ENCODE measurements at places on chromosomes 7 and 10.

- DNase-seq = no peak
Observed at GRCh38 chr7:64541438-64542359, 21.2 kb downstream of the ZNF680 start.

- DNase-seq = no peak
Observed at GRCh38 chr7:135114622-135115021, 33.2 kb upstream of the TMEM140 start.

- DNase-seq = peak; percentile 59
Observed at GRCh38 chr7:107167483-107168232, 1.1 kb upstream of the HBP1 start.

DNA sequence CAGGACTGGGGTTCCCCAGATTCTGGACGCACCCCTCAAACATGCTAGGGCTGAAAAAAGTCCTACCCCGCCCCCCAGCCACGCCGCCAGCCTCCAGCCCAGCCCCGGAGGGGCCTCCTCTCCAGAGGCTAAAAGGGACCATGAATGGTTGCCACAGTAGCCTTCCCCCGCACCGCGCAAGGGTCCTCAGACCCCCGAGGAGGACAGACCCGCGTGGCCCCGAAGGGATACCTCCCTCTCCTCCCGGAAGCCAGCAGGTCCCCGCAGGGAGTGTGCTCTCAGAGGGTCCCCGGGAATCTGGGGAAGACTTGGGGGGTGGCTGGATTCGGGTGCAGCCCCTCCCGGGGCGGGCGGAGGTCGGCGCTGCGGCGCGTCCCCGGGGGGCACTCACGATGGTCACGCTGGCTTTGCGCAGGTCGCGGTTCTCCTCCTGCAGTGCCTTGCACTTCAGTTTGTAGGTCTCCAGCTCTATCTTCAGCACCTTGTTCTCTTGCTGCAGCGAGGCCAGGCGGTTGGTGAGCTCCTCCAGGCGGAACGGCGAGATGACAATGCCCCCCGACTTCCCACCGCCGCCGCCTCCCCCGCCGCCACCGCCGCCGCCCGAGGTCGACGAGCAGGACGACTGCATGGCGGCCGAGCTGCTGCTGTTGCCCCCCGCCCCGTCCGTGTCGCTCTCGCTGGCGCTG lies 482 bp downstream of the CCDC6 start:
- peak; percentile 32 for DNase-seq

DNA sequence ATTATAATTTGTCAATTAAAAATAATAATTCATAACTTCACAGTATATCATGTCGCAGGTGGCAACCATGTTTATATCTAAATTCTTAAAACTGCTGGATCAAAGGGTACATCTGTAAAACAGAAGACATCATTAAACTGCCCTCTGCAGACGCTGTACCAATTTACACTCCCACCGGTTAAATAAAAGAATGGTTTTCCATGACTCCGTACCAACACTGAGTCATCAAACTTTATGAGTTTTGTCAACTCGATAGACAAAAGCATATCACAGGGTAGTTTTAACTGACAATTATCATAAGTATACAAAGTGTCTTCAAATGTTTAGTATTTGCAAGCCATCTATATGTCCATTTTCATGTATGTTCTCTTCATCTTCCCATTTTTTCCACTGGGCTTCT lies 5.7 kb upstream of the GSTK1 start:
- DNase-seq = peak; percentile 45

- DNase-seq = no peak
Observed at GRCh38 chr7:2157473-2158279, 75.1 kb downstream of the MAD1L1 start.

- DNase-seq = no peak
Observed at GRCh38 chr7:134527979-134528371, 608 bp downstream of the AKR1B10 start.

GRCh38 chr10:32055478-32056135 lies 618 bp downstream of the KIF5B start:
- DNase-seq = peak; percentile 71

DNA sequence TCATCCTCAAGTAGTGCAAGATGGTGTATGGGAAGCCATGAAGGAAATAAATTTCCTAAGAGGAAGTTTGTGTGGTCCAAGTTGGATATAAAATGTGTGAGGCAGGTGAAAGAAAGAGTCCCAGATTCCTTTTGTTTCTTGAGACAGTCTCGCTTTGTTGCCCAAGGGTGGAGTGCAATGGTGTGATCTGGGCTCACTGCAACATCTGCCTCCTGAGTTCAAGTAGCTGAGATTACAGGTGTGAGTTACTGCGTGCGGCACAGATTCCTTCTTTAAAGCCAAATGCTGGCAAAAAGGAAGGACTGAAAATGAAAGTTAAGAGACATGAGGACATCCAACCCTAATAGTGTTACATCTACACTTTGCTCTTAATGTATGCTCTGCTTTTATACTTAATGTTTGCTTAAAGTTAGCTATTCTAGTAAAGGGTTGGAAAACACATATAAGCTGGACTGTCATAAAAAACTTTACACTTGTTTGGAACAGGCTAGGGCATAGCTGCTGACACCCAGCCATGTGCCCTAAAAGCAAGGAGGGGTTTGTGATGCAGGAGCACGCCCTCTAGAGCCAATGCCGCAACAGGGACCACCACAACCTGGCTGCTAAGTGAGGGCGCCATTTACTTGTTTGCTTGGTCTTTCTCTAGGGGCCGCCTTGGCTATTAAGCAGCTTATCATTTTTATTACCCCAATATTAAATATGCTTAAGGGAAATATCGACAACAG lies 34.5 kb downstream of the CLEC2L start:
- DNase-seq = no peak

DNA sequence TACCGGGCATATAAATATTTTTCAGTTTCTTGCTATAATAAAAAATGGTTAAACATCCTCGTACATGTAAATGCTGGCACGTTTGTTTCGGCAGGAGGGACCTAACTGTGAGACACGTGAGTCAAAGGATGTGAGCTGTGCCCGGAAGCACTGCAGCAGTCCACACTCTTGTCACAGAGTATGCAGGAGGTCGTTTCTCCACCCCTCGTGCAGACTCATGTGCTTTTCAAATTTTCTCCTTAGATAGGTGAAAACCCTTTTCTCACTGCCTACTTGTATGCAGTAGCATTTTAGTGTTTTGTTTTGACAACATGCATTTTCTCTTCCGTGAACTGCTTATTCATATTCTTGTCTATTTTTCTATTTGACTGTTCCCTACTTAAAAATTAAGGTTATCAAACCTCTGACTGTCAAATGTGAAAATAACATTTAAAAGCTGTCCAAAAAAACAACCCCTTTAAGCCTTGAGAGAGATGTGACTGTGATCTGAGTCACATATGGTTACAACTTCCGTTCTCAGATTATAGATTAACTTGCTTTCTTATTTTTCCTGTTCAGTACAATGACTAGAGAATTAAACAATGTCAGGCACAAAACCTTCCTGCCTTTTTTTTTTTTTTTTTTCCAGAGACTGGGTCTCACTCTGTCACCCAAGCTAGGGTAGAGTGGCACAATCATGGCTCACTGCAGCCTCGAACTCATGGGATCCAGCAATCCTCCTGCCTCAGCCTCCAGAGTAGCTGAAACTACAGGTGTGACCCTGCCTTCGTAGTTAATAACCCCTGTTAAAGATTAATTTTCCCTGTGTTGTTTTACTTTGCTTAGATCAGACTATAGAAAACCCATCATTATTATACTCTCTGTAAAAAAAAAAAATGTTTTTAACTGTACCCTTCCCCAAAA lies 45.1 kb downstream of the DPY19L1 start:
- DNase-seq = no peak

DNA sequence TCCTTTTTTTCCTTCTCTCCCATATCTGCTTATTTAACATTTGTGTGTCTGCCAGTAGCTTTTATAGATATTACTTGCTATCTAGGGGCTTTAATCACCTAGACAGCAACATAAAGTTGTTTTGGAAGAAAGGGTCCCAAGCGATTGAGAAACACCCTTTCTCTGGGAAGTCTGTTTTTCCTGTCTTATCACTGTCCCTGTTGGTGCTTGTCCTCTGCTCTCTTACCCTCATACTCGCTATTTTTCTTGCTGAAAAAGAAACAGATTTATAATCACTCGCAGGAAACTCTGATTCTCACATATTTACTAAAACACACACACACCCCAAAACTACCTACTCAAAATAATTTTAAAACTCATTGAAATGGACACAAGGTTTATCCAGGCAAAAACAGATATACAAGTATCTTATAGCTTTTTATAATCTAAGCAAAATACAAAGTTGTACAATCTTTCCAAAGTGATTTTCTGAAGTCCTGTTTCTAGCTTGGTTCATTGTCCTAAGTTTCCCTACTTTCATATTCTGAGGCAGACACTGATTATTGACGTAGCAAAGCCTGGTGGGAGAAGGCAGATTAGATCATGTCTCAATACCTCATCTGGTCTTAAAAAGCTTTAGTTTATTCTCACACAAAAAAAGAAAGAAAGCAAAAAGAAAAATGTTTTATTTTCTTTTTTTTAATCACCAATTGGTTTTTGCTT lies 157.3 kb downstream of the CACNA2D1 start:
- no peak for DNase-seq

GRCh38 chr10:48495282-48496045 lies 109.4 kb downstream of the ARHGAP22 start:
- DNase-seq = no peak

- no peak for DNase-seq
Observed at GRCh38 chr7:68865351-68866199, 732.7 kb upstream of the AUTS2 start.

DNA sequence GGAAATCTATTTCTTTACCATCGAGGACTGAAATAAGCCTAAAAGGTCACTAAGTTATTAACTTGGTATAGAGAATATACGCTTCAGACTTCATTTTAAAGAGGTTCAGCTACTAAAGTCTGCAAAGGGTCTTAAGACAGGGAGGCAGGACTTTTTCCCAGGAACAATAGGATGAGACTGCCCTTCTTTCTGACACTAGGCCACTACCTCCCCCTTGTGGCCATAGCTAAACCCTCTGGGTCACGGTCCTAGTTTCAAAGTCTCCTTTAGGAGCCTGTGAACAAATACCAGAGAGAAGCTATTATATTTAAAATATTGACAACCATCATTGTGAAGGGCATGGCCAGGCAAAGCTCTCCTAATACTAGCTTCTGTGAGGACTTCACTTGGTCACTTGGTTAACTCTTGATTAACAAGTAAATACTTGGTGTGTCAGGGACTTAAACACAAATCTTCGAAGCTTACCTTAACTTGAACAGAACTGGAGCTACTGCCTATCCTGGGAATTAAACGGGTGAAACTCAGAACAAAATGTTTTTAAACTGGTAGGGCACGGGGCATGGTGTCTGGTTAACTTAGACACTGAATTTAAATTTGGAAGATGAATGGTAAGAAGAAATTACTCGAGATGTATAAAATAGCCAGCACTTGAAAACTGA lies 75.6 kb downstream of the CCDC6 start:
- peak; percentile 76 for DNase-seq

- DNase-seq = peak; percentile 84
Observed at GRCh38 chr10:96586419-96587263, at the start of gene TM9SF3. TM9SF3 (minus strand) TSS chr10:96587012; CDS start chr10:96586835, 177 bp downstream.

GRCh38 chr10:72353965-72354355 lies 759 bp downstream of the DNAJB12 start:
- DNase-seq = peak; percentile 75

GRCh38 chr10:28793482-28793881 lies 116.2 kb downstream of the BAMBI start:
- DNase-seq = no peak

GRCh38 chr10:49610458-49611165 lies 502 bp downstream of the SLC18A3 start:
- DNase-seq = no peak

DNA sequence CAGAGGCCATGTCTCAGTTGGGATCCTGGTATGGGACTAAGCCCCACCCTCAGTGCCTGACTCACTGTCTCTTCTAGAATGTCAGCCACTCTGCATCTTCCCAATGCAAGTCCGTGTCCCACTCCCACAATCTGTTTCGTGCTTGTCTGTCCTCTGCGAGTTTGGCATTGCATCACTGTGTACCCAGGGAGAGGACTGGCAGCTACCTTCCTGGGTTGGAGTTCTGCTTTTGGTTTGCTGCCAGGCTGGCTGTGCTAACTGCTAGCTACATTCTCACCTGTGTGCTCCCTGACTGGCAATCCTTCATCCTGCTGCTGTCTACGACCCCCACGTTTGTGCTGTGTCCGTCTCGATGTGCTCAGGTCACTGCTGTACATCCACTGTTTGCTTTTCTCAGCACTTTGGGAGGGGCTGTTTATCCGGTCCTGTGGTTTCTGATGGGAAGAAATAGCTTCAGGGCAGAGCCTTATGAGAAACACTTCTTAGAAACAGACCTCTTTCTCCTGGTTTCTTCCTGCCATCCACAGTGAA lies 56.0 kb upstream of the GLI3 start:
- no peak for DNase-seq

DNA sequence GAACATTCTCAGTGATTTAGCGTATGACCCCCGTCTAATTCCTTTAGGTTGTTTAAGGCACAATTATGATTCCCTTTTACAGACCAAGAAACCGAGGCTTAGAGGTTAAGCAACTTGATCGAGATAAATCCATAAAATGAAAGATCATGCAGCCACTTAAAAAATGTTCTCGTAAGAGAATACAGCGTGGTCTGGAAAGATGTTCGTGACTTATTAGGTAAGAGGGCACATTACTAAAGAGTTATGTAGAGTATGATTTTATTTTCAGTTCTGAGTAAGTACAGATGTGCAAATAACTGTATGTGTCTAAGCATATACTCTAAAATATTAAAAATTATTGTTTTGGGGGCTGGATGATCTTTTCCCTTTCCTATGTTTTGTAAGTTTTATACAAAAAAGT lies 575.1 kb downstream of the PARD3 start:
- DNase-seq = no peak

GRCh38 chr7:103821092-103821491 lies 168.4 kb downstream of the RELN start:
- DNase-seq = no peak

DNA sequence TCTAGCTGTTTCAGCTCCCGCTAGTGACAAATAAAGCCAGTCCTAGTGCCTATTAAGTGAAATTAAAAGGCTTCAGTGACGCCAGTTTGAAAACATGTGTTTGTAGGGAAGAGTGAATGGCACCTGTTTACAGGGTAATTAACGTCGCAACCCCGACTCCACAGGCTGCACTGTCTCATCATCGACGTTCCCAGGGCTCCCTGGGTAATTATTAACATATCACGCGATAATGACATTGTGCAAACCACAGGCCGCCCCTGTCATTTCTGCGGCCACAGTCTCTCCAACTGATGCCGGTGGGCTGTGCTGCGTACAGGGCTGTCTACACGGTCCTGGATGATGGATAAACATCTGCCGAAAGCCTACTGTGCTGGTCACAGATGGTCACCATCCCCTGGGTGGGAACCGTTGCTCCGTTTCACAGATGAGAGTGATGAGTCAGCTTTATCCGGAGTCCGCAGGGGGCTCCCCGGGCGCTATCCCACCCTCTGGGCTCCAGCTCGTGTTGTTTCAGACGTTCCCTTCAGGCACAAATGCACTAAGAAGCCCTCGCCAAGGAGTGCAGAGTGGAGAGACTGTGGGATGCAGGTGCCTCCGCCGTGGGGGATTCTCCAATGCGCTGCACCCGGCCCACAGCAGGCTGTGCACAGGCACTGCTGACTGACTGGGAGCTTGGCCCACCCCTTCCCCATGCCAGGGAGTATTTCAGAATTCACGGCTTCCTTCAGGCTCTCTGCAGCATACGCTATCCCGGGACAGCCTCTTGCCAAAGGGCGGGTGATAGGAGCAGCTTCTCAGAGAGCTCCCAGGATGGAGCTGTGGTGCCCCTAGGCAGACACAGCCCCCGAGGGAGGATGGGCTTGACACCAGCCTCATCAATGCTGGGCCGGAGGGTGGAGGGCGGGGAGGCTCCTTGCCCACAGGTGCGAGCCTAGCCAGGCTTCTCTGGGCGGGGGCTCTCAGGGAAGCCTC lies 491.8 kb upstream of the FOXK1 start:
- DNase-seq = no peak

- DNase-seq = no peak
Observed at GRCh38 chr7:94391726-94392392, 2.8 kb upstream of the COL1A2 start.
